CD8-positive, alpha-beta memory T cell (primary cell): ENCODE measurements at places on chromosomes 12 and 14. TPM values are rescaled to one million over a fixed set of nuclear protein-coding genes. Genes with fewer than 3 reads are reported as not detected.
A peak's percentile ranks its signal among the peaks of the same experiment; 100 is the strongest.

The CPNE6 gene
- not detected for total RNA-seq

The MYH6 gene
- total RNA-seq: 0.09 TPM

The RIPK3 gene
- total RNA-seq: 11.6 TPM

The RNF212B gene
- total RNA-seq: not detected

The OTOGL gene
- total RNA-seq: not detected

The CPNE8 gene
- total RNA-seq: 6.3 TPM

The TEX22 gene
- total RNA-seq: 2.9 TPM

The ZNF385A gene
- total RNA-seq: 0.77 TPM

DNA sequence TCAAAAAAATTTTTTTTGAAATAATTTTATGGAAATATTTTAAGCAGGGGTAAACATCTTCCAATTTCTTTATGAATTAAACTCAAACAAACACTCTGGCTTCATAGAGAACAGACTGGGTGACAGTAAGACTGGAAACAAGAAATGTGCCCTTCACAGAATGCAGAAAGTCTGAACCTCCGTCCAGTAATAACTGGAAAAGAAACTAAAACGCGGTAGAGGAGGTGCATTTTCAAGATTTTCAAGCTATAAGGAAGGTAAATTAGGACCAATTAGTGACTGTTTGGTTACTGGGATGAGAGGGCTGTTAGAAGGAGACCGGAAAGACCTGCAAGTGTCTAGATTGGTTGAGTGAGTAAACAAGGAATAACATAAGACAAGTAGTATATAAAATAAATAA, 245.7 kb downstream of the CEP128 start:
- no peaks in the 10 kb centered on the region for H3K27me3 ChIP-seq
- no peaks in the 10 kb centered on the region for H3K36me3 ChIP-seq
- DNase-seq: no peak

GRCh38 chr12:111122458-111122878, 202.1 kb upstream of the MYL2 start:
- H3K4me3 ChIP-seq: no peak overlapping the region
- H3K36me3 ChIP-seq: no peaks in the 10 kb centered on the region

DNA sequence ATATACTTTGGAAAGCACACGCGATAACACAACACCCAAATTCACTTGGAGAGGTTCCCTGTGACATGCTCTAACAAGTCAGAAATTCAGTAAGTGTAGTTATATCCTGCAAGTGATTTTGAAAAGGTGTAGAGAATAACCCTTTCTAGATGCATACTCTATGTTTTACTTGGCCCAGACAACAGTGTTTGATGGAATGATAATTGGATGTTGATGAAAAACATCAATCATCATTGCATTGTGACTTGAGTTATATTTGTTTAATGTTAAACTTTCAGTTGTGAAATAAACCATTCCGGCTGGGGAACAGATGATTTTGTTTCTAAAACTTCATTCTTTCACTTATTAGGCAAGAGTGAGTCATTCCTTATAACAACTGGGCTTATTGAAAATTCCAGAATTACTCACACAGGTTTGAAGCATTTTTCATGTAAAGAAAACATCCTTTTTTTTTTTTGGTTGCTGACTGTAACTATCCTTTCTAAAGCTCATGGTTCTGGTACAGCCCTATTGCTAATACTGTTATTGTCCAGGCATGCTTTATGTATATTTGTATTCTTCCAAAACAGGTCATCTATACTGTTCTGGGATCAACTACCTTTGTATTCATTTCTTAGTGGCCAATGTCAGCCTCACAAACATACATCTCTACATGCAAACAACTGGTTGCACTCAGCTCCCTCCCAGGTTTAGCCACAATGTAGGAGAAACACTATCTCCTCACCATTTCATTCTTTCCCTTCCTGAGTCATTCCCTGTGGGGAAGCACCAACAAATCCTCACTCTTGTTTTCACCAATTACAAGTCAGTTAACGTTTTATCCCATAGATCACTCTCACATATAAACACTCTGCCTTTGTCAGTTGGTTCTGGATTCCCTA, 121.2 kb upstream of the LRIG3 start:
- DNase-seq: no peak
- no peak overlapping the region for H3K4me3 ChIP-seq
- H3K27ac ChIP-seq: no peak overlapping the region
- no peaks in the 10 kb centered on the region for H3K36me3 ChIP-seq
- H3K27me3 ChIP-seq: no peaks in the 10 kb centered on the region

- no peak for DNase-seq
- no peak overlapping the region for H3K27ac ChIP-seq
- no peaks in the 10 kb centered on the region for H3K27me3 ChIP-seq
- H3K4me3 ChIP-seq: no peak overlapping the region
- H3K4me1 ChIP-seq: no peaks in the 10 kb centered on the region
Measured at GRCh38 chr12:107514887-107515445, 170.6 kb upstream of the PWP1 start.

DNA sequence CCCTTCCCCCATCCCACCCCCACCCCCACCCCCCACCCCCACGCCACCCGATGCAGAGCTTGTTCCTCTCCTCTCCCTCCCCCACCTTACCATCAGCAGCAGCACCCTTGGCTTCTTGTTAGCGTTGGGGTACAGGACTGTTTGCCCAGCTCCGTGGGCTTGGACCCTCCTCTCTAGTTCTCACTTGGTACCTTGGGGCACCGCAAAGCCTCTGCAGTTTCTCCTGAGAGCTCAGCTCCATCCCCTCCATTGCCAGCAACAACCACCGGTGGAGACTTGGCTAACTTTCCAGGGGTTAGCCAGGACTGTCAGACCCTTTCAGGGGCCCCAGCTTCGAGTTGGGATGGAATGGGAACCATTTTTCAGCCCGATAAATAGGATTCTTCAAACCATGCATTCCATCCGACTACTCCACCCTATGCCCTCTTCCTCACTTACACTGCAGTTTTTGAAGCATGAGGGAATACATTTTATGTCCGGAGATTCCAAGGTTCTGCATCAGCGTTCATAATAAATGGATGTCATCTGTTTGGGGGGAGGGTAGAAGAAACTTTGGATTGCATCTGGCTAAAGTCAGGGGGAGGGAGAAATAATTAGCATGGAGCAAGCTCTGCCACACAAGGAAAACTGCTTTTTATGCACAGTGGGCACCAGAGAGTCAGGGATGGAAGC, 1.1 kb downstream of the SCN8A start:
- H3K4me3 ChIP-seq: no peak overlapping the region
- peaks cover 10% of the 10 kb centered on the region for H3K4me1 ChIP-seq
- no peak overlapping the region for H3K27ac ChIP-seq
- H3K27me3 ChIP-seq: peaks cover 3% of the 10 kb centered on the region

DNA sequence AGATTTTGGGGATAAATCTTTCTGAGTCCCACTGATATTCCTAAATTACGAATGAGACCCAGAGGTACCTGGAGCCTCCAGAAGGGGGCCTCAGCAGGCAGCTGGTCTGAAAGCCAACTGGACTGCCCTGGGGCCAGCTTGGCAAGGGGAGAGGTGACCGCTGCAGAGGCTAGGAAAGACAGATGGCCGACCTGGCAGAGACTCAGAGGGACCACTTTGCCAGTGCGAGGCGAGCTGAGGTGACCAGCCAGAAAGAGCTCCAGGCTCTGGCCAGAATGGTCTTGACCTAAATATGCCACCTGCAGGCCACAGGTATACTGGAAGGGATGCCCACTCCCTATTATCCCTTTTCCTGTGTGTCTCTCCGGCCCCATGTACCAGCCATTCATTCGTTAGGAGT, 256.8 kb upstream of the GARIN6 start:
- H3K4me1 ChIP-seq: no peaks in the 10 kb centered on the region
- H3K27ac ChIP-seq: no peak overlapping the region
- H3K36me3 ChIP-seq: no peaks in the 10 kb centered on the region
- no peaks in the 10 kb centered on the region for H3K27me3 ChIP-seq
- no peak for DNase-seq
- H3K4me3 ChIP-seq: no peak overlapping the region

DNA sequence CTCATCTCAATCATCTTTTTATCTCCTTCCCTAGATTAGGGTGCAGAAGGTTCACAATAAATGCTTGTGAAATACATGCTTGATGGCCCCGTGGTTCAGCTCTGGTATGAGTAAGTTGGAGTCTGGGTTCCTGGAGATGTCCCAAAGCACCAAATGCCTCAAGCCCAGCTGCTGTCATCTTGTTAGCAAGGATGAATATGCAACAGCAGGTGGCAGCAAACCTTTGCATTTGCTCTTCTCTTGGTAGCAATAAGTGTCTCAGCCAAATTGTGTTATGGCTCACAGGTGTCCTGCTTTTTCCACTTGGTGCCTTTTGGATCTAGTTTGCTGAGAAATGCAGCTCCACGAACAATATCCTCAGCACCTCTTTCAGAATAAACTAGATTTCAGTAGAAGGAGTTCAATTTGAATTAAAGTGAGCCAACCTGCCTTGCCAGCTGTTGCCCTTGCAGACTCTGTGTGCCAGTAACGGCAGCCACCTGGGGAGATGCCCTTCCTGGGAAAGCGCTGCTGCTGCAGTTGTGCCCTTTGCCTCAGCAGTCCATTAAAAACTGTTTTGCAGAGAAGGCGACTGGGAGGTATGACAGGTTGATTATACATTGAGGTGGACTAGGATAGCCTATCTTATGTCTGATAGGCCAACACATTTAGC, 417.3 kb downstream of the SNAPC1 start:
- no peak overlapping the region for H3K27ac ChIP-seq
- no peaks in the 10 kb centered on the region for H3K4me1 ChIP-seq
- DNase-seq: no peak
- no peaks in the 10 kb centered on the region for H3K27me3 ChIP-seq
- no peaks in the 10 kb centered on the region for H3K36me3 ChIP-seq
- no peak overlapping the region for H3K4me3 ChIP-seq

GRCh38 chr14:100859781-100860180, 33.9 kb downstream of the MEG3 start:
- H3K27me3 ChIP-seq: no peaks in the 10 kb centered on the region
- no peak overlapping the region for H3K27ac ChIP-seq
- no peak overlapping the region for H3K4me3 ChIP-seq
- H3K36me3 ChIP-seq: no peaks in the 10 kb centered on the region
- DNase-seq: no peak

GRCh38 chr14:64950889-64951288, 8.3 kb upstream of the GPX2 start:
- no peak for DNase-seq
- no peak overlapping the region for H3K4me3 ChIP-seq
- H3K27ac ChIP-seq: no peak overlapping the region
- no peaks in the 10 kb centered on the region for H3K4me1 ChIP-seq
- no peaks in the 10 kb centered on the region for H3K36me3 ChIP-seq

DNA sequence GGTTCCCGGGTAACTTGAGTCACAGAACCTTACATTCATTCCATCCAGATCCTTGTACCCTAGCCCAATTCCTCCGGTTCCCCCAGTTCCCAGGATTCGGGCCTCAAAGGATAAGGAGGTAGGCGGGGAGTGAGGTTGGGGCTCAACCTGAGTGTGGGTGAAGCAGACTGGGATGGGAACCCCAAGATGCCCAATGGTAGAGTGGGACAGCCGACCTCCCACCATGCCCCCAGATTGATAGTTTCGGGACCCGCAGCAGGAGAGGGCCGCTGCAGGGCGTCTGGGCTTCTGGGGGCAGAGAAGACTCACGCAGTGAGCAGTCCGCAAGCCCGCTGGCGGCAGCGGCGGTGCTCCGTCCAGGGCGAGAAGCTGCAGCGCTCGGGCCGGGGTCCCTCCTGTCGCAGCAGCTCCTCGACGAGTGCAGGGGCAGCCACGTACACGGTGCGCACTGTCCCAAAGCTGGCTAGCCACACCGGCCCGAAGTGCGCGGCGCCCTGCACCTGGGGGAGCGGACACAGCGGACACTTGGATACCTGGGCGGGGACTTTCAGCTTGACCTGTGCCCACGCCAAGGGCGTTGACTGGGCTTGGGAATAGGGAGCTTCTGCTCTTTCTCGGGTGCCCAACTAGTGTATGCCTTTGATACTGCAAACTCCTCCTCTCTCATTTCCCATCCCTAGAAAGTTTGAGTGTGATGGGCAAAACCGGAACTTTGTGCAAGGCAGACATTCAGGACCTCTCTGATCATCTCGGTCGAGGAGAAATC, 997 bp downstream of the CYP27B1 start:
- H3K4me1 ChIP-seq: peaks cover 24% of the 10 kb centered on the region
- peak overlapping the region; percentile 70 for H3K4me3 ChIP-seq
- DNase-seq: no peak
- peaks cover under 1% of the 10 kb centered on the region for H3K36me3 ChIP-seq
- H3K27me3 ChIP-seq: peaks cover 18% of the 10 kb centered on the region

DNA sequence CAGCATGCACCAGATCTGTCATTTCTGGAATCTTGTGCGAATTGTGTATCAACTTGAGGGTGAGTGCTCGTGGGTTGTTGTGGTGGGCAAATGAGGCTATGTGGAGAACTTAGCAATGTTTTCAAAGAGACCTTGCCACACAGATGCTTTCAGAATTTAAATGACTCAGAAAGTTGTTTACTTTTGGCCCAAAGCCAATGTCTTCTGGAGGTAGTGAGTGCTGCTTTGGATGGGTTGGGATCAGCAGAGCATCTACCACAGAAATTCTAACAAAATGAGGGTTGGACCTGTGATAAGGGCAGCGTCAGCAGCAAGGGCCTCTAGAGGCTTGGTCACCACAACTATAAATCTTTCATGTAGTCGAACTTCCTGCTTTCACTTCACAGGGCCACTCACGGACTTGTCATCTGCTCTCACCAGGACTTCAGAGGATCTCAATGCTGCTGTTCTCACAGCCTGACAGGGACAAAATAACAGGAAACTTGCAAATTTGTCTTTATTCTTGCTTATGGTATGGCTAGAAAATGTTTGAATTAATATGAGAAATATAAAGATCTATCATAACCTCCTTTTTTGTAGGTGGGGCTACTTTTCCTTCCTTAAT, 111.4 kb downstream of the DACT1 start:
- H3K36me3 ChIP-seq: no peaks in the 10 kb centered on the region
- H3K27ac ChIP-seq: no peak overlapping the region
- H3K27me3 ChIP-seq: no peaks in the 10 kb centered on the region

DNA sequence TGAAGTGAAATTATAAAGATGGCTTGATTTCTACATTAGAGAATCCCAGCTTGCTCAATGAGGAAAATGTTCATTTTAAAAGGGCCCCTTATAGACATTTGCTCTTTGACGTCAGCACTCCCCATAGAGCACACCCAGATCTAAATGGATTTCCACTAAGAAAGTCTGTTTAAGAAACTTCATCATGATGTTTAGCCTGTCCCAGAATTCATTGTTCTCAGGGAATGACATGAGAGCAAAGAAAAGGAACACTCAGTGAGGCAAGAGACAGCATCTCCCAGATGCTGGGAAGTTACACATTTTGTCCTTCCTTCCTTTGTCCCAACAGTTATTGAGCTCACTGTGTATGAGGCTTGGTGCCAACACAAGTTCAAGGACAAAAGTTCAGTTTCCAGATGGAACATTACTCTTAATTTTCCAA, 4.9 kb downstream of the PHLDA1 start:
- H3K4me3 ChIP-seq: no peak overlapping the region
- no peak for DNase-seq
- no peak overlapping the region for H3K27ac ChIP-seq
- no peaks in the 10 kb centered on the region for H3K27me3 ChIP-seq
- no peaks in the 10 kb centered on the region for H3K36me3 ChIP-seq
- H3K4me1 ChIP-seq: peaks cover 17% of the 10 kb centered on the region
